Kidney (tissue), 22 donors: ENCODE measurements at places on chromosomes 6 and 20.

- no peak for DNase-seq
- no peak overlapping the region for H3K4me3 ChIP-seq
- H3K4me1 ChIP-seq: no peaks in the 10 kb centered on the region
- no peaks in the 10 kb centered on the region for H3K27me3 ChIP-seq
- H3K27ac ChIP-seq: peak overlapping the region; percentile 23
- no peaks in the 10 kb centered on the region for H3K36me3 ChIP-seq
Measured at GRCh38 chr20:38883981-38884733, 42.1 kb upstream of the FAM83D start.

DNA sequence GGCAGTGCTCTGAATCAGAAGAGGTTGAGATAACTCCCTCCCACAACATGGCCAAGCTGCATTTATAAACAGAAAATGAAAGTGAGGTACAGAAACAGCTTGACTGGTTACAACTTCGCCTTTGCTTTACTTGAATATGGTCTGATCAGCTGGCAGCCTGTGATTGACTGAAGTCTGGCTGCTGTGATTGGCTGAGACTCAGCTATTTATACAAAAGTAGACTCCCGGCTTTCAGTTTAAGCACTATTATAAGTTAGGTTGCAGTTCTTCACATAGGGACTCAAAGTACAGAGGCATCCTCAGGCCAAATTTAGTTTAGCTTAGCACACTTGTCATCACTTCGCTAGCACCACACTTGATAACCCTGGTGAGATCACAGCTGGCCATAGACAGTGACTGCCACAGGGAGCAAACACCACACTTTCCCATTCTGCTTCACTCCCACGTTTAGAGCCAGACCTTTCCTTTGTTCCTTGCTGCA, 362.6 kb downstream of the EPM2A start:
- no peaks in the 10 kb centered on the region for H3K4me1 ChIP-seq
- no peaks in the 10 kb centered on the region for H3K27me3 ChIP-seq
- no peaks in the 10 kb centered on the region for H3K36me3 ChIP-seq
- H3K27ac ChIP-seq: no peak overlapping the region
- H3K4me3 ChIP-seq: no peak overlapping the region
- no peak for DNase-seq

GRCh38 chr6:139623372-139623771, 248.9 kb upstream of the CITED2 start:
- H3K4me3 ChIP-seq: no peak overlapping the region
- H3K36me3 ChIP-seq: no peaks in the 10 kb centered on the region
- H3K27ac ChIP-seq: no peak overlapping the region
- no peaks in the 10 kb centered on the region for H3K4me1 ChIP-seq
- no peak for DNase-seq
- no peaks in the 10 kb centered on the region for H3K27me3 ChIP-seq

GRCh38 chr6:49736017-49736508, 8.1 kb downstream of the CRISP3 start:
- no peak overlapping the region for H3K27ac ChIP-seq
- no peak overlapping the region for H3K4me3 ChIP-seq
- no peak for DNase-seq
- H3K27me3 ChIP-seq: no peaks in the 10 kb centered on the region

- H3K27me3 ChIP-seq: no peaks in the 10 kb centered on the region
- H3K4me1 ChIP-seq: no peaks in the 10 kb centered on the region
- DNase-seq: no peak
- H3K27ac ChIP-seq: no peak overlapping the region
- no peak overlapping the region for H3K4me3 ChIP-seq
- H3K36me3 ChIP-seq: no peaks in the 10 kb centered on the region
Measured at GRCh38 chr6:134093007-134093573, 40.7 kb upstream of the SLC2A12 start.

GRCh38 chr6:133966654-133967329, 13.8 kb downstream of the TBPL1 start:
- H3K36me3 ChIP-seq: no peaks in the 10 kb centered on the region
- no peaks in the 10 kb centered on the region for H3K27me3 ChIP-seq
- H3K27ac ChIP-seq: no peak overlapping the region
- DNase-seq: no peak

- no peak overlapping the region for H3K4me3 ChIP-seq
- H3K4me1 ChIP-seq: no peaks in the 10 kb centered on the region
- no peaks in the 10 kb centered on the region for H3K27me3 ChIP-seq
- no peak overlapping the region for H3K27ac ChIP-seq
- H3K36me3 ChIP-seq: no peaks in the 10 kb centered on the region
- no peak for DNase-seq
Measured at GRCh38 chr20:41669708-41670263, 51.6 kb upstream of the CHD6 start.

DNA sequence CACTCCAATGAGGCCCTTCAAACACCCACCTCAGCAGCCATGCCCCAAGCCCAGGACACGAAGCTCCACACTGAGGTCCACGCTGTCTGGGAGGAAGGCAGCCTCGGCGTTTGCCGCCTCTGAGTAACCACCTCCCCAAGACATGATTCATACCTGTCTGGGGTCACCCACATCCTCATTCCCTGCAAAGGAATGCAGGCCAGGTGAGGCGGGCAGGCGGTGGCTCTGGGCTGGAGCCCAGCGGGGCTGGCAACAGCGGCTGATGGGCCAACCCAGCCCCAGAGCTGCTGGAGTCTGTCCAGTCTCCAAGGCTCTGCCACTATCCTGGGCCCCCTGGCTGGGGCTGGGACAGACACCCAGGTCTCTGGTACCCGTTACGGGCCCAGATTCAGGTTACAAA, 14.8 kb downstream of the PMEPA1 start:
- peaks cover 13% of the 10 kb centered on the region for H3K4me1 ChIP-seq
- no peak overlapping the region for H3K4me3 ChIP-seq
- no peak for DNase-seq
- no peaks in the 10 kb centered on the region for H3K27me3 ChIP-seq
- H3K36me3 ChIP-seq: no peaks in the 10 kb centered on the region

GRCh38 chr20:35871259-35871771, 83.0 kb downstream of the SCAND1 start:
- no peak overlapping the region for H3K27ac ChIP-seq
- no peaks in the 10 kb centered on the region for H3K4me1 ChIP-seq
- no peaks in the 10 kb centered on the region for H3K27me3 ChIP-seq
- no peak overlapping the region for H3K4me3 ChIP-seq
- H3K36me3 ChIP-seq: no peaks in the 10 kb centered on the region
- DNase-seq: no peak

- H3K4me1 ChIP-seq: peaks cover 7% of the 10 kb centered on the region
- no peak for DNase-seq
- H3K4me3 ChIP-seq: no peak overlapping the region
- H3K36me3 ChIP-seq: no peaks in the 10 kb centered on the region
- no peak overlapping the region for H3K27ac ChIP-seq
- no peaks in the 10 kb centered on the region for H3K27me3 ChIP-seq
Measured at GRCh38 chr6:126337323-126337722, 2.6 kb upstream of the CENPW start.

GRCh38 chr6:34182751-34183531, 37.1 kb upstream of the GRM4 start:
- no peaks in the 10 kb centered on the region for H3K4me1 ChIP-seq
- no peak for DNase-seq
- no peaks in the 10 kb centered on the region for H3K27me3 ChIP-seq
- no peak overlapping the region for H3K4me3 ChIP-seq
- no peak overlapping the region for H3K27ac ChIP-seq

DNA sequence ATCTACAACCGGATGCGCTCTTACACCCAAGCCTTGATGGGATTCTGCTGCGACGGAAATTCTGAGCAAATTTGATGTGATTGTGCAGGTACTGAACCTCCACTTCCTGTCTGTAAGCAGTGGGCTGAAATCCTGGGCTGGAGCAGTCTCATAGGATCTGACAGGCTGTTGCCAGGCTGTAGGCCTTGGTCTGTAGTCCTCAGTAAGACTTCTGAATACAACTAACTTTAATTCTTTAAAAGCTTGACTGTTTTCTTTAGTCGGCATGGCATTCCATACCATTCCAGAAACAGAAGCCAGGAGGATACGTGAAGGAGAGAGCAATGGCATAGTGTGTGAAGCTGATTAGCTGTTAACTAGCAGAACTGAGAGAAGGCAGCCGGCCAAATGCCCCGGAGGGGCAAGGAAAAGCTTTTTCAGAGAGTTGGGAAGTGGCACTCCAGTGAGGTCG, 68.3 kb downstream of the ADTRP start:
- H3K36me3 ChIP-seq: no peaks in the 10 kb centered on the region
- H3K27me3 ChIP-seq: no peaks in the 10 kb centered on the region
- no peak overlapping the region for H3K4me3 ChIP-seq
- H3K4me1 ChIP-seq: peaks cover 5% of the 10 kb centered on the region

DNA sequence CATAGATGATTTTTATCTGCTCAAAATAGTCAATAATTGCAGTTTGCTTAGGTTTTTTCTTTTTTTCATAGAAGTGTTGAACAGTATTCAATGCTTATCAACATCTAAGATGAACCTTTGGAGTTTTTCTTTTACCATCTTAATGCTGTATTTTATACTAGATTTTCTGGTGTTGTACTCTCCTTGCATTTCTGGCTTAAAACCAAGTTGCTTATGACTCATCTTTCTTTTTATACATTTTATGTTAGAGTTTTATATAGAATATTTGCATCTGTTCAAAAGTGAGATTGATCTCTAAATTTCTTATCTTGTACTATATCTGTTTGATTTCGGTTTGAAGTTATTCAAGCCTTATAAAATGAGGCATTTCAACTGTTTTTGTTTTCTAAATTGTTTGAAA, 232.5 kb downstream of the RFPL4B start:
- no peaks in the 10 kb centered on the region for H3K36me3 ChIP-seq
- H3K27me3 ChIP-seq: no peaks in the 10 kb centered on the region
- H3K4me3 ChIP-seq: no peak overlapping the region
- no peaks in the 10 kb centered on the region for H3K4me1 ChIP-seq

DNA sequence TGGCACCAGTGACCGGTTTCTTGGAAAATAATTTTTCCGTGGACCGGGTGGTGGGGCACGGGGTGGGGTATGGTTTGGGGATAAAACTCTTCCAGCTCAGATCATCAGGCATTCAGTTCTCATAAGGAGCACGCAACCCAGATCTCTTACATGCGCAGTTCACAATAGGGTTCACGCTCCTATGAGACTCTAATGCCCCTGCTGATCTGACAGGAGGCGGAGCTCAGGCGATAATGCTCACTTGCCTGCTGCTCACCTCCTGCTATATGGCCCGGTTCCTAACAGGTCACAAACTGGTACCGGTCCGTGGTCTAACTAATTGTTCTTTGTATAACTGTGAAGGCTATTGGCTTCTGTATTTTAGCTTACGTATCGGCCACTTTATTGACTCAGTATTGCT, 51.7 kb downstream of the VSTM2L start:
- no peaks in the 10 kb centered on the region for H3K4me1 ChIP-seq
- DNase-seq: no peak
- no peak overlapping the region for H3K4me3 ChIP-seq
- no peak overlapping the region for H3K27ac ChIP-seq
- no peaks in the 10 kb centered on the region for H3K27me3 ChIP-seq
- no peaks in the 10 kb centered on the region for H3K36me3 ChIP-seq

DNA sequence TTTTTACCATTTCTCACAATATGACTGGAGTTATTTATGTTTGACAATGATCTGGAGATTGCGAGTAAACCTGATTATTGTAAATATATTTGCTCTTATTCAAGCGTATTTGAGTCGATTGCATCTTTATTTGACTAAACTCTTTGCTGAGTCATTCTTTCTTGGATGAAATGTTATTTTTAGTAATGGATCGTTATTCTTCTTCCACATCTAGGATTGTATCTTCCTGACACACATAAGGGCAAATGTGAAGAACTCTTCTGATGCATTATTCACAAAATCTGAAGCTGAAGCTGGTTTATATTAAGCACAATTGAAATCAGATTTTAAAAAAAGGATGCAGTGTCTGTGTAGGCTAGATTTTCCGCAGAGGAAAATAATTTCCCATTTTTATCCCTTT, 68.2 kb downstream of the SEL1L2 start:
- H3K27ac ChIP-seq: no peak overlapping the region
- DNase-seq: no peak
- H3K4me3 ChIP-seq: no peak overlapping the region
- H3K36me3 ChIP-seq: no peaks in the 10 kb centered on the region

DNA sequence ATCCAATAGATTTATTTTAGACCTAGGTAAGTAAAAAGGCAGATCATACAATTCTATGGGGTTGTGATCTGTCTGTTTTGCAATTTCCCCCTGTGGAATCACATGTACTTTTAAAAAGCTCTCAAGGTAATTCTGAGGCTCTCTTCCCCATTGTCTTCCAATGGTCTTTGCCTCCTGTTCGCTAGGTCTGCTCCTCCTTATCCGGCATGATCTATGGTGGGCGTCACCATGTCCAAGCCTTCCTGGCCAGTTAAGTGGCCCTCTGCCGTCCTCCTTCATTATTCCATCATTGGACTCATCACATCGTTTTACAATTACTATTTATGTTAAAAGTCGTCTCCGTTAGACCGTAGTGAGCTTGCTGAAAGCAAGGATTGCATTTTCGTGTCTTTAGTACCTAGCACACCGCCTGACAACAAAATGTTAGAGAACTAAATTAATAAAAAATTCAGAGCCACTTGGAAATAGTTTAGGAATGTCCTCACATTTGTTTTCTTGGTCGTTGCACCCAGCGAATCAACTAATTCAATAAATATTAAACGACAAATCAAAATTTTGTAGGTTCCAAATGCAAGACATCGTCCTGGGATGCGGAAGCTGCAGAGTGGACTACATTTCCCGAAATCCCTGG, 2.2 kb upstream of the STXBP5 start:
- H3K4me3 ChIP-seq: peak overlapping the region; percentile 76
- H3K27me3 ChIP-seq: no peaks in the 10 kb centered on the region
- H3K4me1 ChIP-seq: no peaks in the 10 kb centered on the region
- H3K36me3 ChIP-seq: no peaks in the 10 kb centered on the region

DNA sequence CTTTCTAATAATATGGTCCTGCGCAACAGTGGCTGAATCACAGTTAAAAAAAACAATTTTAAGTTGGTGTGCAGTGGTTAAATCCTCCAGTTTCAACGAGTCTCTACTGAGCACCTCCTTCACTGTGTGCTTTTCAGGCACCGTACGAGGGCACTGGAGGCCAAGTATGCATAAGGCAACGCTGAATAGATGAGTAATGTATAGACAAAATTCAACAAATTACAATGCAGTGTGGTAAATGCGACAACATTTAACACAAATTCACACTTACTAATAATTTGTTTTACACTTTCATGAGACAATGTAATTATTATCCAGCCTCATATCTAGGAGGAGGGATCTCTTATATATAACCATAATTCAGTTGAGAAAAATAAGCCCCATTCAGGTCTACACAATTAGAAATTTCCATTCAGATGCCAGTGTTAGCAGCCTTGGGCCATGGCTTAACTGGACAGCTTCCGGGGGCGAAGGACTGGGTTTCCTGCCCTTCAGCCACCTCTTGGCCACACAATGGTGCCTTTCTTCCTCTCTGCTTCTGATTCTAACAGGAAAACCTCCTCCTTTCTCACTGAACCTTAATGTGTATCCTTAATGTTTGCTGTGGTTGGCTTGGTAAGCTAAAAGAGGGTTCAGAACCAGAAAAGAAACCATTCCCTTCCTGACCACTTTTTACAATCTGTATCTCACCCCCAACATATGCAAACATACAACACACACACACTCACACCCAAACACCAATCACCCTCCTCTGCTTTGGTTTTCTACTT, 51.9 kb downstream of the B4GALT5 start:
- no peak for DNase-seq
- H3K27me3 ChIP-seq: no peaks in the 10 kb centered on the region
- no peak overlapping the region for H3K4me3 ChIP-seq
- H3K27ac ChIP-seq: no peak overlapping the region
- peaks cover 14% of the 10 kb centered on the region for H3K4me1 ChIP-seq

GRCh38 chr20:43096931-43097260, 92.8 kb downstream of the PTPRT start:
- H3K27me3 ChIP-seq: no peaks in the 10 kb centered on the region
- no peaks in the 10 kb centered on the region for H3K36me3 ChIP-seq
- no peak overlapping the region for H3K4me3 ChIP-seq
- no peak overlapping the region for H3K27ac ChIP-seq
